ENCODE measurements at places on chromosomes 1 and 21.

DNA sequence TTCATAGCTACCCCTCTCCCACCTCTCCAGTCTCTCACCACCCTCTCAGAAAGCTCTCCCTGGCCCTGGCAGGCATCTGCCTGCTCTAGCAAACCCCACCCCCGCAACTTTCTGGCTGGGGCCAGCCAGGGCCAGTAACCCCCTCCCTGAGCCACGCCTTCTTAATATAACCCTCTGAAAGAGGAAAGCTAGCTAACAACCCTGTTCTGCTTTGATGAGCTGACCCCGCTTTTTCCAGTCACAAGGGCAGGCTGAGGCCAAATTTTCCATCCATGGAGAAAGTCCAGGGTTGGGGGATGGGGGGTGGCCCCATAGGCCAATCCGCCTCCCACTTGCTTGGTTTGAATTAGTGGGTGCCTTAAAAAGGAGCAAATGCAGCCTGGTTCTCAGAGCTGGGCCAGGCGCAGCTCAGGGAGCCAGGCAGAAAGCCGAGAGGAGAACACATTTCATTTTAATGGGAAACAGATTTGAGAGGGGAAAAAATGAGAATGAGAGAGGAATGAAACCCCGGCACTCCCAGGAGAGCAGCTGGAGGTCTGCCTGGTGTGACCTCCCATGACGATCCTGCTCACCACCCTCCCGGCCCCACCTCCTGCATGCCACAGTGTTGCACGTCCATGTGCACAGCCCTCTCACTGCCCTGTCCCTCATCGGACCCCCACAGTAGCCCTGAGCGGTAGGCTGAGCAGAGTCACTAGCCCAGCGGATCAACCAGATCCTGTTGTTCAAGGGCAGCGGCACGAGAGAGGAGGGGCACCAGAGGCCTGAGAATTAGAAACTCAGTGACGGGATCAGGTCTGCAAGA, 62.3 kb downstream of the OPTC start:
- no peak for DNase-seq

DNA sequence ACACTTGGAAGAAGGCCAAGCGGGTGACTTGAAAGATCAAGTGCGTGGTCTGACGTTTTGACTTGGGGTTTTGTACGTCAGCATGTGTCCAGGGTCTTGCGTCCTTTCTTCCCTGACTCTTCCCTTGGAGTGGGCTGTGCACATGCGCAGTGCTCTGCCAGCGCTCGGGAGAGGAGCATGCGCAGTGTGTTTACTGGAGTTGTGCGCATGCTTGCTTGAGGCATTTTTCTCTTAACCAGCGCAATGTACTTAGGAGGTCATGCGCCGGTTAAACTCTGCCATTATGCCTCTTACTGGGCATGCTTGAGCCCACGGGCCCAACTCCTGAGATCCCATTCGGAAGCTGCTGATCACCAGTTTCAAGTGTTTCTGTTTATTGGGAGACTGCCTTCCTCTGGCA, 242.5 kb upstream of the AJAP1 start:
- no peak for DNase-seq

GRCh38 chr1:239954836-239955235, 136.8 kb upstream of the FMN2 start:
- no peak for DNase-seq

DNA sequence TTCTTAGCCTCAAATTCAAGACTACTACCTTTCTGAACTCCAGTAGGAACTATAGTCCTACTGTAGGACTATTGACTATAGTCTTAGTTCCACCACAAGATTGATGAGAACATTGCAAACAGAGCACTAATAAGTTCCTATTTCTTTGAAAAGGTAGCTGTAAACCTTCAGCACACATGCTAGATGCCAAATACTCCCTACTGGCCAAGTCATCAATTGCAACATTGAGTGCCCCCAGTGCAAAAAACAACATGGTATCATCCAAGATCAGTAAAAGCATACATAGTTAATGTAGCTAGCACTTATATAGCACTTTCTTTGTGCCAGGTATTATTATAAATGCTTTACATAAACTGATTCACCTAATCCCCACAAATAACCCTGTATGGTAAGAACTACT, 99.8 kb downstream of the MRPL39 start:
- no peak for DNase-seq

- DNase-seq: no peak
Observed at GRCh38 chr1:15424146-15424667, 14.0 kb upstream of the CTRC start.

DNA sequence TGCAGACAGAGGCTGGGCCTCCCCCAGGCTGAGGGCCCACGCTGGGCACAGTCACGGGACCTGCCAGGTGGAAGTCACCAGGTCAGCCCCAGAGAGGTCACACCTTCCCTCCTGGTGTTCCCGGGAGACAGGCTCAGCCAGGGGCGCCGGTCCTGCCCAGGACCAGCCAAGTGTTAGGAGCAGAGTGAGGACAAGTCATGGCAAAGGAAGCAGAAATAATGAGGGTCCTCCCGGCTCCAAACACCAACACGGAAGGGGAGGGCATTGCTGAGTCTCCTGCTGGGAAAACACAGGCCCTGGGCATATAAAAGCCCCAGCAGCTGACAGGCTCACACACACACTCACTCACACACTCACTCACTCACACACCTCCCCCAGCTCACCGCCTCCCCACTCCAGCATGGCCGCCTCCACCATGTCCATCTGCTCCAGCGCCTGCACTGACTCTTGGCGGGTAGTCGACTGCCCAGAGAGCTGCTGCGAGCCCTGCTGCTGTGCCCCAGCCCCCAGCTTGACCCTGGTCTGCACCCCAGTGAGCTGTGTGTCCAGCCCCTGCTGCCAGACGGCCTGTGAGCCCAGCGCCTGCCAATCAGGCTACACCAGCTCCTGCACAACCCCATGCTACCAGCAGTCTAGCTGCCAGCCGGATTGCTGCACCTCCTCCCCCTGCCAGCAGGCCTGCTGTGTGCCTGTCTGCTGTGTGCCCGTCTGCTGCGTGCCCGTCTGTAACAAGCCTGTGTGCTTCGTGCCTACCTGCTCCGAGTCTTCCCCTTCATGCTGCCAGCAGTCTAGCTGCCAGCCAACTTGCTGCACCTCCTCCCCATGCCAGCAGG, at the start of gene KRTAP10-10:
Gene KRTAP10-10 (plus strand): TSS at position 339 of the 833 bp plus-strand sequence. CDS start 62 bp downstream, at position 401.
- DNase-seq: no peak

GRCh38 chr1:81109038-81109437, 691.7 kb upstream of the ADGRL2 start:
- no peak for DNase-seq

GRCh38 chr1:157781048-157781447, 4.1 kb upstream of the FCRL2 start:
- no peak for DNase-seq

- no peak for DNase-seq
Observed at GRCh38 chr1:205676002-205676401, 4.3 kb downstream of the SLC45A3 start.

DNA sequence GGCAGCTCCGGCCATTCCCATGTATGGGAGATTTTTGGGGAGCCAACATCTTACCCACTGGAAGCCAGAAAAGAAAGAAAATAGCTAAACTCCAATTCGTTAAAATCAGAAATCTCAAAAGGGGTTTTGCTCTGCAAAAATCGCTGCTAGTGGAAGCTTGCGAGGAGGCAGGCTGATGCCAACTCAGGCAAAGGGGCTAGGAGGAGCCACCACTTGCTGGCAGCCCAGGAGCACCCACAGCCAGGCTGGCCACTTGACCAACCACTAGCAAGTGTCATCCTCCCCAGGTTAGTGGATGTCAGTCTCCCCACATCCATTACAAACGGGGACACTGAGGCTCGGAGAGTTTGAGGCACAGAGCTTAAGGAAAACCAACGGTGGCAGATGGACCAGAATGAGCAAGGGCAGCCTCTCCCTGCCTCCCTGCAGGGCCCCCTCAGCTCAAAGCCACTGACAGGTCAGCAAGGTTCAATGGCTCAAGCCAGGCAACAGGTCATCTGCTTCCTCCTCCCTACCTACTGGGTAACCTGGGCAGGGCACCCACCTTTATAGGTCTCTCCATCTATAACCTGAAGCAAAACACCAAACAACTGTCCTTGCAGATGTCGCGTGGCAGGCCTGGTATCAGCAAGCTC, 10.8 kb downstream of the KCNN3 start:
- no peak for DNase-seq

Data from stimulated activated CD4-positive, alpha-beta T cell treated with anti-CD3 and anti-CD28 coated beads, Interleukin-4, amount 100 ng/mL, for 24 hours (primary cell).